ENCODE measurements at places on chromosomes 7 and 10. TPM values are rescaled to one million over a fixed set of nuclear protein-coding genes. Genes with fewer than 3 reads are reported as not detected.

INA gene
- not detected for total RNA-seq

GRCh38 chr10:1130995-1131790 lies 75.0 kb downstream of the WDR37 start:
- DNase-seq, result no peak

GRCh38 chr7:111175908-111176441 lies 85.0 kb downstream of the LRRN3 start:
- no peak for DNase-seq

GRCh38 chr10:3090914-3091787 lies 23.8 kb downstream of the PFKP start:
- no peak for DNase-seq

- DNase-seq, result no peak
Observed at GRCh38 chr10:15393139-15393825, 22.2 kb upstream of the FAM171A1 start.

DNA sequence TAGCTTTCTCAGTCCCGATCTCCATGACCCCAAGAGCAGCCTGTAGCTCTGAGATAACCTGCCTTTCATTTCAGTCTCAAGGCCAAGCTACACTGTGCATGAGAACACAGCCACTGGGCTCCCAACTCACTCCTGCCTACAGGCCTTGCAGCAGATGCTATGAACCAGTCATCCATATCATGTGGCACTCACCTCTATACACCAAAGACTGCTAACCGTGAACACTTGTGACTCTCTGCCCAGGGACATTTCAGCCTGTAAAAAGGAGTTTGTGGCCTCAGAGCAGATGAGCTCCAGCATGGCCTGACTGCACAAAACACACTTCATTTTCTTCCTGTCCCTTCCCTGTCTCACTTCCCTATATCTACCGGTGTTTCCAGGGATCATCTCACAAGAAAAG lies 56.9 kb upstream of the NPY start:
- DNase-seq, result no peak
